Right ventricle myocardium superior (tissue), 1 donor: ENCODE measurements at places on chromosomes 4 and X.

DNA sequence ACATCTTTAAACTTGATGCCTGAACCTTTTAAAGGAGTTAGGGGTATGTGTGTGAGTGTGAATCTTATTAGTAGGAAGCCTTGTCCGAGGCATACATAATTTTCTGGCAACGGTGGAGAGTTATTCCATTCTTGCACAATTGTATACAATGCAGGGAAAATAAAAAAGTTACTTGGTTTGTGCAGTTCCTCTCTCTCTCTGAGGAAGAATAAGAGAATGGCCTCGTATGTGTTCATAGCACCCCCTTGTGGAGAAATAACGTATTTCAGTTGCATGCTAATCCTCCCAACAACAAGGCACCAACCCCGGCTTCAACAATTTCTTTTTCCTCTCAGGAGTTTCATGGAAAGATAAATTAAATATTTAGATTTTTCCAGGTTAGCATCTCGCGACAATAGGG lies 33.7 kb upstream of the FGF13 start:
- no peak for DNase-seq

- no peak for DNase-seq
Observed at GRCh38 chr4:109873791-109874514, 26.0 kb downstream of the LRIT3 start.

- peak; percentile 41 for DNase-seq
Observed at GRCh38 chr4:169774466-169775445, 17.0 kb upstream of the HPF1 start.

DNA sequence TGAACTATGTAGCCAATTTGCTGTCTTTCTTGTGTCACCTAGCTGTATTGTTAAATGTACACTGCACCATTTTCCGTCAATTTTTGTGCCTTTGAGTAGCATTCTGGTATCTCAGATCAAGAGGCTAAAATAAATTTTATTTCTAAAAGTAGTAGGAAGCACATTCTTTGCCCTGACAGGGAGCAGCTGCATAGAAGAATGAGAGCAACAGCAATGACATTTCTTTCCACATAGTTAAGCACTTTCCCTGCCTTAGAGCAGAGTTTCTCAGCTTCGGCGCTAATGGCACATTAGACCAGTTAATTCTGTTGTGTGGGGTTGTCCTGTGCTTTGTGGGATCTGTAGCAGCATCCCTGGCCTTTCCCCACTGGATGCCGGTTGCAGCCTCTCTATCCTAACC lies 173.9 kb downstream of the CHIC2 start:
- DNase-seq, result no peak

GRCh38 chrX:39630344-39630743 lies 467.4 kb downstream of the BCOR start:
- DNase-seq, result no peak

DNA sequence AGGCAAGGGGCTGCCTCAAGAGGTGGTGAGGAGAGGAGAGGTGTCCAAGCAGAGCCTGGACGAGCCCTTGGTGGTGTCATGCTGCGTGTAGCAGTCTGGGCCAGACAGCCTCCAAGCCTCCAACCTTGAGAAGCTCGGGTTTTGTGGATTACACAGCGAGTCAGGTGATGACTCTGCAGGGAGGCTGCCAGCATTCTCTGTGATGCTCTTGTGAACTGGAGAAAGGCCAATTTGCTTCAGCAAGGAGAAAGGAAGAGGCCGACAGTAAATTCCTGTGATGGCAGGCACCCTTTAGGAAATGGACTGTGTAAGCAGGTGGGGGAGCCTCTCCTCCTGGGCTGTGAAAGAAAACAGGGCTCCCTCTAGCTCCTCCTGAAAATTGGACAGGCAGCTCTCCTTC lies 36.0 kb upstream of the CD99L2 start:
- DNase-seq, result no peak

DNA sequence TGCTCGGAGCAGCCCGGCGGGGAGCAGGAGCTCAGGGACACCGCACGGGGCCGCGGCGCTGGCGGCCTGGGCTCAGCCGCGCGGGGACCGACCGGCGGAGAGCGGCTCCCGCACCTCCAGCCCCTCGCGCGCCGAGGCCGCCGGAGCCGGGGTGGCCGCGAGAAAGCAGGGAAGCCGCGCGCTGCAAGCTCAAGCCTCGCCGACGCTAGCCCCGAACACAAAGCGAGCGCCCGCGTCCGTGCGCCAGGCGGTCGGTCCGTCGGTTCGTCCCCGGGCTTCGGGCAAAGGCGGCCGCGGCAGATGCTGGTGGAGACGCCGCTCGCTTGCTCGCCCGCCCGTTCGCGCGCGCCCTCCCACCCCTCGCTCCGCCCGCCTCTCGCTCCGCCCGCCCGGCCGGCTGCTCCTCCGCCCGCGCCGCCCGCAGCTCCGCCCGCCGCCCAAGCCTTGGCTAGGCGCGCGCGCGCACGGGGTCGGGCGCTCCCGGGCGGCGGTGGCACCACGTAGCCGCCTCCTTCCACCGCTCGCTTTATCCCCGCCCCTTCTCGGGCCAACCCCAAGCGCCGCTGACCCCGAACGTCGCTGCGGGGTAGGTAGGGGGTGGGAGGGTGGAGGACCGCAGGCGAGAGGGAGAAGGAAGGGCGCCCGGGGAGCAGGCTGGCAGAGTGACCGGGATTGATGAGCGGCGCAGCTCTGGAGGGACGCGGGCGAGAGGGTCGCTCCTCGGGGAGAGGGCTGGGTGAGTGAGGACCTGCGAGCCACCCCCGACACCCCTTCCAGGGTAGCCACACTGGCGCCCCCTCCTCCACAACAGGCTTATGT lies at the start of gene TSPAN5:
Gene TSPAN5, minus strand, starts transcription at position 325 of the 819 bp plus-strand sequence.
- DNase-seq, result peak; percentile 87

GRCh38 chrX:108121291-108121690 lies 29.7 kb downstream of the ATG4A start:
- DNase-seq, result no peak

DNA sequence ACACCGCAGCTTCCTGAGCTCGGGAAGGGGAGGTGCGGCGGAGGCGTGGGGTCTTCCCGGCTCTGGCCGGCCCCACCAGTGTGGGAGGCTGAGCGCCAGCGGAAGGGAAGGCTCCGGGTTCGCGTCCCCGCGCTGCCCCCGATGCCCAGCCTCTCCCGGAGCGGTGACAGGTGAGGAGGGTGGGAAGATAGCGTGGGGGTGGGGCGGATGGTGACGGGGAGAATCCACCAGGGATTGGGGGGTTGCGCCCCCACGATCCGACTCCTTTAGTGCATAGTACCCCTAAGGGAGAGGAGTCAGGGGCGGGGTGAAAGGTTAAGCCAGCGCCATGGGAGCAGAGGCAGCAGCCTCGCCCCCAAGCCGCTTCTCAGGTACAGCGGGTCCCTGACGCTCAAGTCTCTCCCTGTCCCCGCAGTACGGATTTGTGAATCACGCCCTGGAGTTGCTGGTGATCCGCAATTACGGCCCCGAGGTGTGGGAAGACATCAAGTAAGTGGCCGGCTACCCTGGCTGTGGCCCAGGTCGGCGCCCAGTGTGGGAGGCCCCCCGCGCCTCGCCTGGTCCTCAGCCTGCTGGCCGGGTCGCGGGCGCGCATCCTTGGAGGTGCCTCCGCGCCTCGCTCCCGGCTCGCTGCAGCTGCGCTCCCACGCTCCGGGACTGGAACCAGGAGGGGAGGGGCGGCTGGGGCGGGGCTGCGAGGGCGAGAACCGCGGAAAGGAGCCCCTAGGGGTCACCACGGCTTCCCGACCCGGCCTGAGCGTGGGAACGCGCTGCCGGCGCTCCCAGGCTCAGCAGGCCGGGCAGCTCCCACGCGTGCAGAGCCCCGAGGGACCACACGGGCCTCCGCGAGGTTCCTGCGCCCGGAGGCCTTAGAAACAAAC lies 791 bp downstream of the GUCY1B1 start:
- DNase-seq, result peak; percentile 85

- DNase-seq, result no peak
Observed at GRCh38 chr4:139668036-139668435, 2.4 kb downstream of the MGST2 start.

DNA sequence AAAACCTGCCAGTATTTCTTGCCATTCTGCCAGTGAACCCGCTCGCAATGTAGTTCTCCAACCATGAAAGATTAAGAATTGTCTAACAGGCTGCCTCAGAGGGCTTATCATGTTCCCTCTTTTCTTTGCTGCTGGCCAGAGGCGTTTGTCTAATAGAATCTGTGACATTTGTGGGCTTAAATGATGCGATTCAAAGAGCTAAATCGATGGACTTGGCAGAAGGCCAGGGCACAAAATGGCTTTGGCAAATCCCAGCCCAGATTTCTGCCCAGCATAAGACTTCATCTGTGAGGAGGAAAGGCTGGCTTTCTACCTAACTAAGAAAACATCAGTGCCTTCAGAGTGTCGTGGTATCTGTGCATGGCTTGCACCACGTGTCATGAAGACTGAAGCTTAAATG lies 79.9 kb downstream of the TRPC5OS start:
- DNase-seq, result no peak

DNA sequence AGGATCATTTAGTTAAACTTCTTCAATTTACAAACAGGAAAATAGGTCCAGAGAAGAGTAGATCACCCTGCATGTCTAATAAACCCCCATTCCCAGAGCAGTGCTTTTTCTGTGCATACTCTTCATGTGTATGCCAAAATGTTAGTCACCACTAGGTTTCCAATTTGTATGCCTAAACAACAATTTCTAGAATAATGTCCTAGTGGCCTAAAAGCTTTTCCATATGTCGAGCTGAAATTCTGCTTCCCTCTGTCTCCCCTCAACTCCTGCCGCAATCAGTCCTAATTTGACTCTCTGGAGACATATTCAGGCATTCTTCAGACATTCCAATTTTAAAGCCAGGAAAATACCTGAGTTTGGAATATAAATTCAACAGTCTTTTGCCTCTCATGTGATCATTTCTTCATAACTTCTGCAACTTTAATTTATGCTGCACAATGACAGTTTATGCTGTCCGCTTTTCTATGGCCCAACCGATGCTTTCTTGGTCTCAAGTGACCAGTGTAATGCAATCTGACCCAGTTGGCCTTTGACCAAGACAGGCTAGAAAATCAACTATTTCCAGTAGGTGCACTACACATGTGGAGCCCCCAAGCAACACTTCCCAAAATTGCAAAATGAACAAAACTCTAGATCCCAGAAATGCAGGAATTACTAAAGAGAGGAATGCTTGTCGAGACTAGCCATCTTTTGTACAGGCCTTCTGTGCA lies 122.9 kb upstream of the FMR1 start:
- DNase-seq, result no peak

DNA sequence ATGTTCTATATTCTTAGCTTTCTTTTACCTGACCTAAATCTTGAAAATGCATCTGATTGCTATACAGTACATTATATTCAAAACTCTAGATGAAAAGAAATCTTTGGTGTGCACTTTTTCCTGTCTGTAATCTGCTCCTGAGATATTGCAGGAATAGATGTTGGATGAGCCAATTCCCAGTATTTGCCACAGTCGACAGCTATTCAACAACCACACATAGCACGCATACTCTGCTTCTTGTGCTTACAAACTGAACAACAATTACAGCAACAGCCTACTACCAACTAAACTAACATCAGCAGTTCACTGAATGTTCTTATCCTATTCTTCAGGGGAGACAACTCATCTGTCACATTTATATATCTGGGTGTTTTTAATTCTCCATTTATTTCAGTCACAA lies 573.9 kb upstream of the GRID2 start:
- no peak for DNase-seq

DNA sequence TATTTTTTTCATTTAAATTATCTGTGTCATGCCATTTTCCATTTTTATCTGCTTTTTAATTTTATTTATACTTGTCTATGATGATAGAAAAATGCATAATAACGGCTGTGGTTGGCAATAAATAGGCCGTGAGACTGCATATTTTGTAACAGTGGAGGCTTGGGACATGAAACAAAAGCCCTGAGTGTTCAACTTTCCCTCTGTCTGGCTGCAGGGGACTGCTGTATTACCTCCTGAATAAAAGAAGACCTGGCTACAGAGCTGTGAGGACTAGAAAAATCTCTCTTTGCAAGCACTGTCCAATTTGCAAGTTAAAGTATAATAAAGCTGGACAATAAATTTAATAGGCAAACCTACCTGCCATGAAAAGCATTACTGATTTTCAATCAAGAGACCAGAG lies 82.1 kb downstream of the MAGEB10 start:
- DNase-seq, result no peak

DNA sequence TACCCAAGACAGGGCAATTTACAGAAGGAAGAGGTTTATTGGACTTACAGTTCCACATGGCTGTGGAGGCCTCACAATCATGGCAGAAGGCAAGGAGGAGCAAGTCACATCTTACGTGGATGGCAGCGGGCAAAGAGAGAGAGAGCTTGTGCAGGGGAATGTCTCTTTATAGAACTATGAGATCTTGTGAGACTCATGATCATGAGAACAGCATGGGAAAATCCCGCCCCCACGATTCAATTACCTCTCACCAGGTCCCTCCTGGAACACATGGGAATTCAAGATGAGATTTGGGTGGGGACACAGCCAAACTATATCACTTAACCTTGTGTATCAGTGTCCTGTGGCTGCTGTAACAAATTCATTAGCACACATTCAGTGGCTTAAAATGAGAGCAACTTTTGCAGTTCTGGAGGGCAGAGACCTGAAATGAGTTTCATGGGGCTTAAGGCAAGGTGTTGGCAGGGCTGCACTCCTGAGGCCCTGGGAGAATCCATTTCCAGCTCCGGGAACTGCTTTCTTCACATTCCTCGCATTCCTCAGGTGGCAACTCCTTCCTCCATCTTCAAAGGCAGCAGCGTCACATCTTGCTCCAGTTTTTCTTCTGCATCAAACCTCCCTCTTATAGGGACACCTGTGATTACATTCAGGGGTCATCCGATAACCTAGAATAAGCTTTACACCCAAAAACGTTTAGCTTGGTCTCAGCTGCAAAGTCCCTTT lies 22.3 kb upstream of the NSG1 start:
- no peak for DNase-seq

DNA sequence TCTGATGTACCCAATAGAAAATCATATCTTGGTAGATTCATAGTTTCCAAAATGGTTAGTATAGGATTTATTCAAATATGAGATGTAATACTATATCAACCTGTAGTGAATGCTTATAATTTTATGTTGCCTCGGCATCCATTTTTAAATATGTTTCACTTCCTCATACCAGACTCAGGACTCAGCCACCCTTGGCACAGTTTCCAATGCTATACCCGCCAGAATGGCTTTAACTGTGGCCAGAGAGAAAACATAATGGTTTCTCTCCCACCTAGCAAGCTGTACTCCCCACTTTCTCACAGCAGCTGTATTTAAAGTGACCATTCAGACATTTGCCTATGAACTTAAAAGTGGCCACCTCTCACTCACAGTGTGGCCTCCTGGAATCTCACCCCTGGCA lies 466.6 kb upstream of the PABPC4L start:
- DNase-seq, result no peak

GRCh38 chr4:100461807-100462605 lies 55.8 kb downstream of the EMCN start:
- DNase-seq, result no peak

- no peak for DNase-seq
Observed at GRCh38 chr4:16442296-16442695, 216.0 kb upstream of the TAPT1 start.

- DNase-seq, result no peak
Observed at GRCh38 chr4:107083-107443, 17.2 kb upstream of the ZNF718 start.

DNA sequence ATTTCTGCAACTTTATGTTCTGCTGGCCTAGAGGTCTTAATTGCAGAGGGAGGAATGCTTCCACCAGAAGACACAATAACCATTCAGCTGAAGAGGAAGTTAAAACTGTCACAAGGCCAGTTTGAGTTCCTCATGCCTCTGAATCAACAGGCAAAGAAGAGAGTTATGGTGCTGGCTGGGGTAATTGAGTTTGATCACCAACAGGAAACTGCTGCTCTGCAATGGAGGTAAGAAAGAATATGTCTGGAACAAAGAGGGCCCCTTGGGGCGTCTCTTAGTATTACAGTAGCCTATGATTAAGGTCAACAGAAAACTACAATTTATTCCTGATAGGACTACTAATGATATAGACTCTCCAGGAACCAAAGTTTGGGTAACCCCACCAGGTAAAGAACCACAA lies 744.0 kb downstream of the FSTL5 start:
- no peak for DNase-seq
